ENCODE measurements at places on chromosomes 6 and 20.
A peak's percentile ranks its signal among the peaks of the same experiment; 100 is the strongest.

- DNase-seq, result no peak
Measured at GRCh38 chr6:87154641-87154992, 748 bp upstream of the ZNF292 start.

DNA sequence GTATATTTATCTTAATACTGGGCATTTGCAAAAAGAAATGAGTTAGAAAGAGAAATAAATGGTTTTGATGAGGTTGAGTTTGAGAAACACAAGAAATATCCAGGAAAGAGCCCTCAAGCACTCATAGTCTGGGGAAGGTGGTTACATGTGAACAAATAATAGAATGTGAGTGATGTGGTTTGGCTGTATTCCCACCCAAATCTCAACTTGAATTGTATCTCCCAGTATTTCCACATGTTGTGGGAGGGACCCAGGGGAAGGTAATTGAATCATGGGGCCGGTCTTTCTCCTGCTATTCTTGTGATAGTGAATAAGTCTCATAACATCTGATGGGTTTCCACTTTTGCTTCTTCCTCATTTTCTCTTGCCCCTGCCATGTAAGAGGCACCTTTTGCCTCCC lies 334.1 kb downstream of the COL12A1 start:
- no peak for DNase-seq

DNA sequence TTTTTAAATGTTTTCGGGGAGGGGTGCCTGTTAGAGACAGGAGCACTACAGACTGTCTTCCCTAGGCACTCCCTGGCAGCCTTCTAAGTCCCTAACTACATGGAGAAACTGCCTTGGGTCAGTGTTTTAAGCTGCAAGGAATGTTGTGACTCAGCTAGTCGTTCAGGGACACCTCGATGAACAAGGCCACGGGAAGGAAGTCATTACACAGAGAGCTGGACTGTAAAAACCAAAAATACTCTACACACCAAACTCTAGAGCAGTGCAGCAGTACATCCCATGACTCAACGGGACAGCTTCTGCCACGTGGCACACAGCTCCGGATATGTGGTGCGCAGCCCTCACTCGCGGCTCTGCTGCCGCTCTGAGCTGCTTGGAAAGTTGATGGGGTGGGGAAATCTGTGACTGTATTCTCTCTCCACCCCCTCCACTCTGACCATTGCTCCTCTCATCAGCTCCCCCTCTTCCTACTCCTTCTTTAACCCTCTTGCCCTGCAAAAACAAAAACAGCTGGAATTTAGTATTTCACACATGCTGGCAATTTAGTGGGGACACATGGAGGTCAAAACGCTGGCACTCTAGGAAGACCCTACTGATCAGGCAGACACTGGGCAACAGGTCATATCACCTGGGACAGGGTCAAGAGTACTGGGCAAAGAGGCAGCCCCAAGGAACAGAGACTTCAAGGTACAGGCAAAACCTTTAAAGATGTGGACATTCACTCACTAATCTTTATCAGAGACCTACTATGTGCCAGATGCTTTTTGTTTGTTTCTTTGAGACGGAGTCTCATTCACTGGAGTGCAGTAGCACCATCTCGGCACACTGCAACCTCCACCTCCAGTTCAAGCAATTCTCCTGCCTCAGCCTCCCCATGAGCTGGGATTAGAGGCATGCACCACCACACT lies 10.9 kb upstream of the LPIN3 start:
- no peak for DNase-seq

GRCh38 chr6:138063726-138064125 lies 43.5 kb downstream of the PERP start:
- no peak for DNase-seq

DNA sequence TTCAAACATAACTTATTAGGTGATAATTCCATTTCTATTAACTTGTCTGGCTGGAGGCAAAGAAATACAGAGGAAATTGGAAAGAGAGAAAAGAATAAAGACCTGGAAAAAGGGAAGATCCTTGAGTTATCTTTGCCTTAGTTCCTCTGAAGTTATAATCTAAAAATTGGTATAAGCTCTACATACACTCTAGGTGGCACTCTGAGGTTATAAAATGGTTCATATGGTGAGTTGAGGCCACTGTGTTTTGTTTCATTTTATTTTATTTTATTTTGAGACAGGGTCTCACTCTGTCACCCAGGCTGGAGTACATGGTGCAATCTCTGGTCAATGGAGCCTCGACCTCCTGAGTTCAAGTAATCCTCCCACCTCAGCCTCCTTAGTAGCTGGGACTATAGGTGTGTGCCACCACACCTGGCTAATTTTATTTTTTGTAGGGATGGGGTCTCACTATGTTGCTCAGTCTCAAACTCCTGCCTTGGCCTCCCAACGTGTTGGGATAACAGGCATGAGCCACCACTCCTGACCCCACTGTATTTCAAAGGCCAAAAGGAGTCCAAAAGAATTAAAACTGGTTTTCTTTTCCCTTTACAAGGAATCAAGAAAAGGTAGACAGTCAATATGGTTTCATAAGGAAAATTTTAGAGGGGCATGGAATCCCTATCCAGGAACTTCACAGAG lies 19.4 kb downstream of the GPX6 start:
- DNase-seq, result peak; percentile 15

DNA sequence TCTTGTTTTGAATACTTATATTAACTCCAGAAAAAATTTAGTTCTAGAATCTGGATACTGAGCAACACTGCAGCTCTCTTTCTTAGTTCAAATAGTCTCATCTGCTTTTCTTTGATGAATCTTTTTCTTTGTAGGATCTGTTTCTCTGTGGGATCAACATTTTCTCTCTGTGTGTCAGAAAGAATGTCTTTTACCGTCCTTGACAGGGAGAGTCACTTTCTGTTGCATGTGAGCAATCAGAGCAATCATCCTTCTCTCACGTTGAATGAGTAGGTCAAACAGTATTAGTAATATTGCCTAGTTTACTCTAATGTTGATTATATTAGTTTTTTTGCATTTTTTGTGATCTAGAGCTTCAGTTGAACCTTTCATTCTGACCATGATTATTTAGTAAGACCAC lies 130.9 kb downstream of the TRMT11 start:
- DNase-seq, result no peak

GRCh38 chr20:19695081-19695480 lies 63.0 kb upstream of the RIN2 start:
- no peak for DNase-seq

GRCh38 chr6:145600299-145600698 lies 135.0 kb downstream of the EPM2A start:
- no peak for DNase-seq

GRCh38 chr20:19077370-19078220 lies 134.8 kb upstream of the SLC24A3 start:
- DNase-seq, result no peak

- no peak for DNase-seq
Measured at GRCh38 chr20:54723723-54724122, 248.3 kb downstream of the DOK5 start.

Data from NCI-H748 treated with DMSO at 0.1 percent for 48 hours (cell line).